ENCODE measurements at places on chromosomes 5 and 9.

- no peak for DNase-seq
These were observed 41.6 kb downstream of the GABBR2 start for GRCh38 chr9:98667005-98667640.

- no peak for DNase-seq
These were observed 72.2 kb downstream of the SHB start for GRCh38 chr9:37996819-37997217.

- no peak for DNase-seq
These were observed 17.6 kb upstream of the RECK start for GRCh38 chr9:36018891-36019720.

DNA sequence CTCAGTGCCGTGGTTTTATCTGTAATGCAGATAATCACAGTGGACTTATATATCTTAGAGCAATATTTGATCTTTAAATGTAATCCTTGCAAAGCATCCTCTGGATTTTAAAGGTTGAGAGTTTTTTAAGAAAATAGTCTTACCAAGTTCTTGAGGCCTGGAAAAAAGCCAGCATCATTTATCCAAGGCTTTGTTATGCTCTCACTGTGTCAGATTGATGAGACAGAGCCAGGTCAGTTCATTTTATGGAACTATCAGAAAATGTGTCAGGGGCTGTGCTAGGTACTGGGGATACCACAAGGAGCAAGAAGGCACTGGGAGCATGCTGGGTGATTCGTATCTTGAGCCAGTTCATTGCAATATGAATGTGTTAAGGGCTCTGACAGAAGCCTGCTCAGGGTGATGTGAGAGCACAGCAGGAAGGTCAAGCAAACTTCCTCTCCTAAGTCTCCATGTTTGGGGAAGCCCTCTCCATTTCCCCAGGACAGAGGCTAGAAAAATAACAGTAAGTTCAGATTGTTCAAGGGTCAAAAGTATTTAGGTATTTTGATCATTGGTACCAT is 19.7 kb downstream of the C7 start:
- DNase-seq: no peak

- DNase-seq: no peak
These were observed 8.2 kb downstream of the GALNT10 start for GRCh38 chr5:154198611-154199230.

- DNase-seq: no peak
These were observed 30.7 kb downstream of the MSX2 start for GRCh38 chr5:174755106-174755505.

GRCh38 chr9:32486839-32487562 is 39.0 kb downstream of the RIGI start:
- DNase-seq: no peak

- DNase-seq: no peak
These were observed 97.5 kb downstream of the INIP start for GRCh38 chr9:112620388-112620787.

GRCh38 chr9:101477736-101478135 is 42.2 kb upstream of the ALDOB start:
- DNase-seq: no peak

DNA sequence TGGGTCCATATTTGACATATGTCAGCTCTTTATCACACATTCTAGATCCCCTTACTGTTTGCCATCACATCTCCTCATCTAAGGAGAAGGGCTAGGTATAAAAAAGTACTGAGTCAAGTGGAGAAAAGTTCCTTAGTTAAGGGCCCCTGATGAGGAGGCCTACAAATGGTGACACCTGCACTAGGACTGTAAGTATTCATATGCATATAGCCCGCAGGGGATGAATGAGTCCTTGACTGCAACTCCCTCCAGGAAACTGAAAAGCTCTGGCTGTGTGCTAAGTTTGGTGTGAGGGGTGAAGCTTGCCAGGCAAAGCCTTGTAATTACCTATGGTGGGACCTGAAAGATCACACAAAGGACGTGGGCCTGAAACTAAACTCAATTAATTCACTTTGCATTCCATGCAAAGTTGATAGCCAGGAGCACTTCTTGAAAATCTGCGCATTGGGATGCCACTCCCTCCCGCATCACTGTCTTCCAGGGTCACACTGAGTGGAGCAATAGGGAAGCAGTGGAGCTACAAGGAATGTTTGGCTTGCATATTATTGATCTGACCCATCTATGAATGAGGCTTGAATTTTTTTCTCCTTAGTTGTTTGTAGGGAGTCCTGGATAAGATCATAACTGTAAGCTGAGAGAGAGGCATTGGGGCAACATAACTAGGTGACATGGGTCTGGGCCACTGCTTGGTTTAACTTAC is 11.9 kb upstream of the EQTN start:
- no peak for DNase-seq

GRCh38 chr9:89555451-89556375 is 49.1 kb upstream of the GADD45G start:
- DNase-seq: no peak

- DNase-seq: no peak
These were observed 26.4 kb upstream of the TMEM171 start for GRCh38 chr5:73093943-73094342.

GRCh38 chr5:138560971-138561370 is 14.2 kb downstream of the HSPA9 start:
- DNase-seq: no peak

DNA sequence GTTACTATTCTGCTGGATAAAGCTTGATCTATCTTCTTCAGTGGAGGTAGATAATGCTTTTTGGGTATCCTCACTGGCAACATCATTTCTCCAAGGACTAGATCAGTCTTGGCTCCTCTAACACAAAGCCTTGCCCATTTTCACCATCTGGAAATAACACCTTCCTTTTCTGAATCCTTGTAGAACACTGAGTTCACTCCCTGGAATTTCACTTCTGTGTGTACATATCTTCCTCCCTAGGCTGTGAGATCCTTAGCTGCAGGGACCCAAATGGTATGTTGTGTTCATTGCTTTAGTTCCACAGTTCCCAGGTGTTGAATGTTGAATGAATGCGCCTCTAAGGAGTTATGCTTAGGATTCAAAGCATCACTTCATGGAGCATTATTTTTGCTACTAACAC is 16.7 kb upstream of the SLC36A1 start:
- no peak for DNase-seq

- peak; percentile 81 for DNase-seq
These were observed 121.3 kb downstream of the DAB2IP start for GRCh38 chr9:121772600-121773285.

- DNase-seq: no peak
These were observed 379.9 kb upstream of the ACO1 start for GRCh38 chr9:32004431-32005076.

GRCh38 chr5:168171901-168172759 is 119.3 kb upstream of the WWC1 start:
- DNase-seq: no peak

DNA sequence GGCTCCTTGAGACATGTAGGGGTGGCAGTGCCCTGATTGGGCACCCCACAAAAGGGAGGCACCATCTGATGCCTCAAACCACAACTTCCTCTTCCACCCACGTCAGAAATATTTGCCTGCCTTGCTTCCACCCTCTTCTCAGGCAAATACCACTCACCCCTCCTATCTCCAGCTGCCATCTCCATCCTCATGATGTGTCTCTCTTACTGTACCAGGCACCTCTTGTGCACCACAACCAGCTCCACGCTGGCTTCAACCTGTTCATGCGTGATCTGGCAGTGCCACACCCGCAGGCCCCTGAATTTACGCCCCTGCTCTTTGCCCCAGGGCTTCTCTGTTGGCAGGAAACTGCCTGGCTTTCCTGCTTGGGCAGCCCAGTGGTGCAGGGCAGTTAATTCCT is 87.8 kb upstream of the HSPA9 start:
- DNase-seq: no peak

- DNase-seq: no peak
These were observed 55.1 kb downstream of the LOX start for GRCh38 chr5:122022966-122023365.

DNA sequence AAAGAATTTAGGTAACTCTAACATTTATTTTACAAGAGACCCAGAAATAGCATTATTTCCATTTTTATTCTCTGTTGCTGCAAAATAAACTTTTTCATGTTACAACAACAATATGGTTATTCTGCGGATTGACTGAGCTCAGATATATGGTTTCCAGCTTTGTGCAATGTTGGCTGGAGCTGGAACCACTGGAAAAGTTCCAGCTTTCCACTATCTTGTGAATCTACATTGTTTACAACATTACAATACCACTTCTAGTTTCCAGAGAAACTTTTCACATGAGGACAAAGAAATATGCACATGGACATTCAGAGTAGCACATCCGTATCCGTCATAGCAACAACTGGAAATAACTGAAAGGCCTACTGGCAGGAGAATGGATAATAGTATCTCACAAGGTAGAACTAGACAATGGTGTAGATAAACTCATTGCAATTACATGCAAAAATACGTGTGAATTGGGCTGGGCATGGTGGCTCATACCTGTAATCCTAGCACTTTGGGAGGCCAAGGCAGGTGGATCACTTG is 436.1 kb upstream of the ADAMTS16 start:
- DNase-seq: no peak

DNA sequence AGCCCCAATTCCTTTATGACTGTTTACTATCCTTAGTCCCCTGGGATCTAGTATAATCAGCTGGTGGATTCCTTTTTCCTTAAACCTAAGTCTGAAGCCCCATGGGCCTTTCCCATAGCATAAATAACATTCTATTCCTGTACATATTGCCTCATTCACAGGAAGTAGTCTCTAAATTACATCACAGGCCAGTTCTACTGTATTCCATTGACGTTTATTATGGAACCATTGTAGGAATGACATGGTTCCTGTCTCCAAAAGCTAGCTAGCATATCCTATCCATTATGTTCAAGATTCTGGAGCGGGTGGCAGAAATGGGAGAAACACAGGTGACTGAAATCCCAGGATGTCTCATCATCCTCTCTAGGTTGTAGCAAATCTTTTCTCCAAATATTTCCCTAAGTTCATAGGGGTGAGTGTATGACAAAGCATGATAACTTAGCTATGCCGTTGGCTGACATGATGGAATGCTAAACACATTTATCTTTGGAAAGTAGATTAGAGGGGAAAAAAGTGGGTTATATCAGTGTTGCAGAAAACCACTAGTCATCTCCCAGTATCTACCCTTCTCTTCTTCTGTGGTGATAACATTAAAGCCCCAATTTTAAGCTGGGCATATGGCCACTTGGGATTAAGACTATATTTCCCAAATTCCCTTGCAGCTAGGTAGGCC is 140.1 kb downstream of the FGF1 start:
- DNase-seq: no peak
